ENCODE measurements at places on chromosomes 16 and 17.
A peak's percentile ranks its signal among the peaks of the same experiment; 100 is the strongest.

- no peak overlapping the region for H3K27ac ChIP-seq
- DNase-seq = peak; percentile 17
- H3K36me3 ChIP-seq = no peaks in the 10 kb centered on the region
- no peak overlapping the region for H3K4me3 ChIP-seq
- no peaks in the 10 kb centered on the region for H3K27me3 ChIP-seq
- H3K4me1 ChIP-seq = no peaks in the 10 kb centered on the region
Measured at GRCh38 chr16:53945996-53946395, 242.0 kb downstream of the FTO start.

DNA sequence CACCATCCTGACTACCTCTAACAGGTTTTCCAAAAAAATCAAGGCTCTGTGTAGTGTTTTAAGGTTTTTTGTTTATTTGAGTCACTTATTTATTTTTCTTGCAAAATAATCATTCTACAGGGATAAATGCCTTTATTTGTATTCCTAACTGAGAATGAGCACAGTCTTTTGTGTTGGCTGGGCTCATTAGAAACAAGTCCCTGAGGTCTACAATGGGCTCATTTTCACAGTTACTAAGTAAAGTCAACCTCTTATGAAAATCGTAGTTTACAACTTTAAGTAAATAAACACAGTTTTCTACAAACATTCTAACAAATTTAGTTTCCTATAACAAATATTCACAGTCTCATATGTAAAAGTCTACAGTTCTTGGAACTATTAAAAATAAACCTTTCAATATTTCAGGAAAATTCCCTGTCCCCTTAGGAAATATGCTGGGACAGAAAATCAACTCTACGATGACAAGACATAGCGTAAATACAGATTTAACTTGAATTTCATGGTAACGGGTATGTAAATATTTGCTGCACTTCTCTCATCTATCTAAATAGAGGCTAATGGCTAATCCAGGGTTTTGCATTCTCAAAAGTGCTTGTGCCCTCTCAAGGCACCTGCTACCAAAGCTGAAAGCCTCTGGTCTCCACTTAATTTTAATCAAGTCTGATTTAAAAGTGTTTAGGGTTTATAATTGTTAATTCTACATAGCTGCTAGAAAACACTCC, 31.5 kb upstream of the CDH5 start:
- H3K4me1 ChIP-seq = no peaks in the 10 kb centered on the region
- no peaks in the 10 kb centered on the region for H3K36me3 ChIP-seq
- no peaks in the 10 kb centered on the region for H3K27me3 ChIP-seq
- no peak for DNase-seq
- no peak overlapping the region for H3K27ac ChIP-seq

GRCh38 chr17:56699186-56699894, 105.8 kb downstream of the NOG start:
- no peaks in the 10 kb centered on the region for H3K4me1 ChIP-seq
- no peak for DNase-seq
- no peak overlapping the region for H3K4me3 ChIP-seq
- H3K36me3 ChIP-seq = no peaks in the 10 kb centered on the region

GRCh38 chr16:27154705-27155521, 48.4 kb upstream of the KDM8 start:
- peaks cover 8% of the 10 kb centered on the region for H3K4me1 ChIP-seq
- H3K27me3 ChIP-seq = no peaks in the 10 kb centered on the region
- peak; percentile 56 for DNase-seq

DNA sequence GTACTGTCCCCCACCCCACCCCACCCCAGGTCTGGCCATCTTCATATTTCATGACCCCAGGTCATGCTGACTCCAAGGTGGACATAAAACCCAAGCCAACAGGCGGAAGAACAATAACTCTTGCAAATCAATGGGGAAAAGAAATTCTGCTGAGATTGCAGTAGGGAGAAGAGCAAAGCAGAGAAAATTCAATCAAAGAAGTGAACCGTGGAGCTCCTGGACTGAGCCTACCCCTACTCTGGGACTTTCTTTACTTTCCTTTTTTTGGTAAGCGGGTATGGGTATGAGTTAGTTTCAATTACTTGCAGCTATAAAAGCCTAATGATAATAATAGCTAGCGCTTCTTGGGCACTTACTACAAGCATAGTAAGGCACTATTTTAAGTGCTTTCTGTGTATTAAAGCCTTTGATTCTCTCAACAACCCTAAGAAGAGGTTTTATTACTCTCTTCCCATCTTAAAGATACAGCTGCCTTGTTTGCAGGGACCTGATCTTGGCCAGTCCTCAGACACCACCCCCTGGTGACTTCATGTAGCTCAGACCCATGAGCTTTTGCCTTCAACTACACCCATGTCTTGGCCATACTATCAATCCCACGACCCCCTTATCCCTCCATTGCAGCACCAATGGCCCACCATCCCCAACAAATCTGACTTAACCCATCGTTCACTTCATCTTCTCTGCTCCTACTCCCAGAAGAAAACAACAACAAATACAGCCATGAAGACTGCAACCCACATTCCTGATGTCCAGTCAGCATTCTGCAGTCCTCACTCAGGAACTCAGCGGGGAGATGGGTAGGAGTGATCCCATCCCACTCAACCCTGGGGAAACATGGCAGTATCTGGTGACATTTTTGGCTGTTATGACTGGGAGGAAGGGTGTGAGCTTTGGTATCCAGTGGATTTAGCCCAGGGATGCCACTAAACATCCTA, 4.4 kb downstream of the GGA2 start:
- peaks cover 13% of the 10 kb centered on the region for H3K36me3 ChIP-seq
- no peak overlapping the region for H3K27ac ChIP-seq
- DNase-seq = no peak

DNA sequence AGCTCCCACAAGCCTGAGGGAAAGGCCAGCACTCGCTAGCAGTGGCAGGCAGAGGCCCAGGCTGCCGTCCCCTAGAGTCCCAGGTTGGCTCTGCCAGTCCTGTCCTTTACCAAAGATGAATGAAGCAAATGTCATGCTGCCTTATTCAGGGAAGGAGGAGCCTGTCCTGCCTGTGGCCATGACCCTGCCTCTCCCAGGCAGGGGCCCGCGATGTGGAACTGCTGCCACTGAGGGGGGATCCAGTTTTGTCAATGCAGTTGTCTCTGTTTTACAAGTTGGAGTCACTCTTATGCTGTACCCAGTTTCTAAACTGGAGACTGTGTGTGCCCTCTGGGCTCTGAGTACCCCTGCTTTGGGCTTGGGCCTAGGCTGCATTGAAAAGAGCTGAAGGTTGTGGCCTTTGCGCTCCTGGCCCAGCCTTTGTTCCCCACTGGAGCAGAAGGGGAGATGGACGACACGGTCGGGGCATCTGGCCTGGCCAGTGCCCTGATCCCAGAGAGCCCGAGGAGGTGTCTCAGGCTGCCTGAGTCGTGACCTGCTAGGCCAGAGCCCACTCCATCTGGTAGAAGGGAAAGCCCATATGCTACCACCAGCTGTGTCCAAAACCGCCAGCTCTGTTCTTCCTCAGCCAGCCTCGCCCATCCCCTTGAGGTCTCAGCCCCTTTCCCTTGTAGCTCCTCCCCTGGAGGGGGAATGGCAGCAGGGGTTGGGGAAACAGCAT, 5.5 kb downstream of the LIMD2 start:
- H3K27me3 ChIP-seq = no peaks in the 10 kb centered on the region
- H3K4me3 ChIP-seq = no peak overlapping the region
- H3K4me1 ChIP-seq = peaks cover 44% of the 10 kb centered on the region
- peak; percentile 51 for DNase-seq
- H3K27ac ChIP-seq = peak overlapping the region; percentile 93

Measured in naive thymus-derived CD4-positive, alpha-beta T cell (primary cell).